ENCODE measurements at places on chromosomes 12 and 14. TPM values are rescaled to one million over a fixed set of nuclear protein-coding genes. Genes with fewer than 3 reads are reported as not detected.

Gene AMDHD1
- total RNA-seq = 0.75 TPM

Gene SDSL
- total RNA-seq = 3.8 TPM

Gene KLHDC1
- 19.4 TPM for total RNA-seq

Gene WSCD2
- total RNA-seq = 5.6 TPM

Gene C3AR1
- 23.4 TPM for total RNA-seq

Gene HSPA2
- total RNA-seq = 41.4 TPM
